ENCODE measurements at places on chromosomes 1 and 21. TPM values are rescaled to one million over a fixed set of nuclear protein-coding genes. Genes with fewer than 3 reads are reported as not detected.

The HSD11B1 gene
- total RNA-seq = not detected

The CACNA1S gene
- total RNA-seq = not detected

The CCSAP gene
- 17.8 TPM for total RNA-seq

The WASF2 gene
- 17.7 TPM for total RNA-seq

The RHEX gene
- not detected for total RNA-seq

DNA sequence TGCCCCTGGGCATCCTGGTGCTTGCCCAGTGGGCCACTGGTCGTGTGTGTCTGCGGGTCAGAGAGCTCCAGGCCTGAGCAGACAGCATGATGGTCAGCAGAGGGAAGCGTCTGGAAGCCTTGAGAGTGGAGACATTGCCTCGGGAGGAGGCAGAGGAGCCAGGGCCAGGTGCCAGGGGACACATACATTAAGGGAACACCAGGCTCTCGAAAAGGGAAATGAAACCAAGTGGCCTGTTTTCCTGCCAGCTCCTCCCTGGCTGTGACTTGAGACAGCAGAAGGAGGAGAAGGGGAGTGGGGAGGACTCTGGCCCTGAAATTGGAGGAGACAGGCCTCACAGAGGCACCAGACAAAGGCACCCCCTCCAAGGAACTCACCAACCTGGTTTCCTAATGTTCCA, 62.4 kb upstream of the LRP8 start:
- DNase-seq = no peak

GRCh38 chr1:196088541-196088940, 519.7 kb downstream of the KCNT2 start:
- no peak for DNase-seq

GRCh38 chr1:207861442-207862177, 49.3 kb downstream of the CD34 start:
- no peak for DNase-seq

DNA sequence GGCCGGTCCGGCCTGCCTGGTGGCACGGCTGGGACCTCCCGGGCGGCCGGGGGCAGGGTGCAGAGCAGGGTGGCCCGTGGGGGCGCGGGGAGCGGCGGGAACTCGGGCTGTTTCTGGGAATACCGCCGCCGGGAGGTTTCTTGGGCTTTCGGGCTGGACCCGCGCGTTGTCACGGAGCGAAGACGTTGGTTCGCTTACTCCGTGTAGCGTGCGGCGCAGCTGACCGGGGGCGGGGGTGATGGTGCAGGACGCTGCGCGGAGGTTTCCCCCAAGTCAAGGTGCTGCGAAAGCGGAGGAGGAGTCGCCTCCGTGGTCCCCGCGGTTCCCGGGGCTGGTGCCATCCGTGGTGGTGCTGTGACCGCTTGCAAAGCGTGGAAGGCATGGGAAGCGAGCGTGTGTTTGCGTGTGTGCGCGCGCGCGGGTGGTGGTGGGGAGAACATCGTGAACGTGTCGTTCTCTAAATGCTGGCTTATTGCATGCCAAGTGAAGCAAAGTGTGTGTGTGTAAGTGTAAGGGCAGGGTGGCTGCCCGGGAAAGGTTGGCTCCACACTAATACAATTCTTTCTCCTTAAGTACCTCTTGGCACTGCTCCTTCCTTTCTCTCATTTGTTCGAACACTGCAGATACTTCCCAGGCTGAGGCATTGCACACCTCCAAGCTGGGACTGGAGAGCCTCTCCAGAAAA, 1.1 kb downstream of the RYR2 start:
- DNase-seq = no peak

- no peak for DNase-seq
These were observed 483.4 kb downstream of the PLPP3 start for GRCh38 chr1:56095696-56096665.

DNA sequence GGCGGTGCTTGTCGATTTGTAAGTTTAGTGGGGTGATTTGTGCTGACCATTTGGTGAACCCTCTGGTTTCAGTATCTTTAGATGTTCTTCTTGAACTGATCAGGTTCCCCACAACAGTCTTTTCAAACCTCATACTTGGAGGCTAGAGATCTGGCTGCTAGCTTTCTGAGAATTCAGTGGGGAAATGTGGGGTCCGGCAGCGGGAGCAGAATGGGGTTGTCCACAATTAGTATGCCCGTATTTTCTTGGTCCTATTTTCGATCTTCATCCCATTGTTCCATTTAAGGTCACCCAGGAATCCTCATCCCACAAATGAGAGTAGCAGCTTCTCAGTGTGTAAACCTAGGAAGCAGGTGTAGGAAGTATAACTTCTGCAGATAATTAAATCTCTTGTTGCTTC, 10.3 kb upstream of the TPTE start:
- no peak for DNase-seq

DNA sequence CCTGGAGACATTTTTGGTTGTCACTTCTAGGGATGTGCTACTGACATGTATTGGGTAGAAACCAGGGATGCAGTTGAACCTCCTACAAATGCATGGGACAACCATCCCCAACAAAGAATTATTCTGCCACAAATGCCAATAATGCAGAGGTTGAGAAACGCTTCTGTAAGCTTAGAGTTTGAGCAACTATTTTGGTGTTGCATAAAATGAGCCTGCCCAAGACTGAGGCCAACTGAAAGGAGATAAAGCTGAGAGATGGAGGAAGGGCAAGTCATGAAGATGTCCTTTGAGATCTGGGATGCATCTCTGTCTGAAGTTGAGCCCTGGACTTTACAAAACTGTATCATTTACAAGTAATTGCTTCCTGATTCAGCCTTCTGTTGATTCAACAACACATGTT, 106.9 kb downstream of the KCNJ15 start:
- no peak for DNase-seq

DNA sequence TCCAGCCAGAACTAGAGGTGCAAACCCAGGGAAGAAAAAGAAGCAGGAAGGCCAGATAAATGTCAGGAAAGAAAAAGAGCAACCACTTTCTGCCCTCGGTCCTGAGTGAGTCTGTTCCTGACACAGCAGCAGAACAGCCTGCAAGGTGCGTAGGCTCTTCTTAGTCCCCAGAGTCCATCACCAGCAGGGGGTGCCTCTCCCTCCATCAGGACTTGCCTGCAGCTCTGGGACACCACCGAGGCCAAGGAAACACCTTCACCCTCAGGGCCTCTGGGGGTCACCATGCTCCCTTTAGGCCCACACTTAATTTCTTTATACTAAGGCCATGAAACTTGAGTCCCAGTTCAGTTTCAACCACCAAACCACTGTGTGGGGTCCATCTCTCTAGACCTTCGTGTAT, 43.7 kb upstream of the NFASC start:
- no peak for DNase-seq

DNA sequence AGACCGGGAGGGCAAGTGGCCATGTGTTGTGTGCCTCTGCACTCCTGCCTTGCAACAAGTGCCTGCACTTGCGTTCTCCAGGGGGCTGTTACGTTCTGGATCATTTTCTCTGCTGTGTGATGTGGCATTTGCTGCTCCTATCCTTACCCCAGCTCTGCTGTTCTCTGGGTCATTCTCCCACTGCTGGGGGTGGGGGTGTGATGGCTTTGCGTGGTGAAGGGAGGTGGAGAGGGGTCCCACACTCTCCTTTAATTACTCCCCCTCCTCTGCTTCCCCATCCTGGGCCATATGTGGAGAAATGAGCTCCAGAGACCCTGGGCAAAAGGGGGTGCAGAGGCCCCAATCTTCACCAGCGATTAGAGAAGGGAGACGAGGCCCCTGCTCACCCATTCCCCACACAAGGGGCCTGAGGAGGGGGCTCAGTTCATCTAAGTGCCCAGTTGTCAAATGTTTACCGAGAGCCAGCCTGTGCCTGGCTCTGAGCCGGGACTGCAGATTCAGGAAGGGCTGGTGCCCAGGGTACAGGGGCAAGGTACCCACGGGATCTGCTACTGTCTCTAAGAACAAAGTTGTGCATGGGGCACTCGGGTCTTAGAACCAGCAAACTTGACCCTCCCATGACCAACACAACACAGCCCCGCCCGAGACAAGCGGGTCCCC, 355.4 kb downstream of the PTPRU start:
- DNase-seq = no peak

DNA sequence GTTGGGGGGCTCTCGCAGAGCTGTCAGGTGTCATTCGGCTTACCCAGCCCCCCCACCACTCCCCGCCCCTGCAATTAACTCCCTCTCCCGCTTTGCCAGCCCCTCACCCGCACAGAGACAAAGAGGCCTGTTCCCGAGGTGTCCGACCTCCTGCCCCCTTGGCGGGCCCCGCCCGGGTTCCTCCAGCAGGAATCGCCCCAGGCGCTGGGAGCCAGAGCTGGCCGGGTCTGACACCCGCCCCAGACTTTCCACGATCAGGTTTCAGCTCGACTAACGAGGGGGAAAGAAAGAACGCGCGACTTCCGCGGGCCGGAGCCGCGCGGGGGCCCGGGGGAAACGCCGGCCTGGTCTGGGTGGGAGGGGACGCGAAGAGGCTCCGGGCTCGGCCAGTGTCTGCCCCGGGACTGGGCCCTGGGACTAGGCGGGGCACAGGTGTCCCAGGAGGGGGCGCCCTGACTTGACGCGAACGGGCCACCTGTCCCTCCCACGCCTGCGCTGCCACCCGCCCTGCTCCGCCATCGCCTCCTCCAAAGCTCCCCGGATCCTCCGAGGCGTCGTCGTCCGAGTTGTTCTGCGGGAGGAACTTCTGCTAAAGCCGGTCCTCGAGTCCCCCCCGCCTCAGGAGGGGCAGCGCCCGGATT, 36.4 kb upstream of the HHAT start:
- DNase-seq = peak; percentile 9

GRCh38 chr1:169271098-169271497, 96.5 kb downstream of the NME7 start:
- DNase-seq = no peak

DNA sequence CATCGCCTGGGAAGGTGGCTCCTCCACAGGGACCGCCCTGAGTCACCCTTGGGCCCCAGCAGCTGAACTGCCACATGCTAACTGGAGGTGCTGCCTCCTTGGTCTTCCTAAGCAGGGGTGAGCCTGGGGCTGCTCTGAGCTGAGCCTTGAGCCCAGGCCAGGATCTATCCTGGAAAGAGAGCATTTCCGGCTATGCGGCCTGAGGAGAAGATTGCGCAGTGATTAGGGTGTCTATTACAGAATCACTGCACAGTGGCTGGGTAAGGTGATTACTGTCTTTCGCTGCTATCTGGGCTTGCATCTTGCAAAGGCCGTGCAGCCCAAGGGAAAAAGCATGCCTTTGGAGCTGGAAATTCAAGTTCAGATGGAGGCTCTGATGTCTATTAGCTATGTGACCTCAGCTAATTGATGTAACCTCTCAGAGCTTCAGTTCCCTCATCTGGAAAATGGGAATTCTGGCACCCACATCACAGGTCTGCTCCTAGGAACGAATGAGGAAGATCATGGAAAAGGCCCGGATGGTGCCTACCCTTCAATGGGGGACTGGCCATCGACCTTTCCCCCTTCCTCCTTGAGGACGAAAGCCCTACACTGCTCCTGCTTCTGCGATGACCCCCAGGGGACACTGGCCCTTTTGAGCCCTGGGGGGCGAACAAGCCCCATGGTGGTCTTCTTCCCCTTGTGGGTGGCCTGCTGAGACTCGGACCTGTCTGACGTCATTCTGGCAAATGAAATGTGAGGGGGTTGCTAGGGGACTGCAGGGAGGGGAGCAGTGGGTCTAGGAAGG, 38.0 kb downstream of the GPR161 start:
- DNase-seq = no peak

GRCh38 chr1:172400722-172401105, 19.8 kb upstream of the C1orf105 start:
- no peak for DNase-seq

DNA sequence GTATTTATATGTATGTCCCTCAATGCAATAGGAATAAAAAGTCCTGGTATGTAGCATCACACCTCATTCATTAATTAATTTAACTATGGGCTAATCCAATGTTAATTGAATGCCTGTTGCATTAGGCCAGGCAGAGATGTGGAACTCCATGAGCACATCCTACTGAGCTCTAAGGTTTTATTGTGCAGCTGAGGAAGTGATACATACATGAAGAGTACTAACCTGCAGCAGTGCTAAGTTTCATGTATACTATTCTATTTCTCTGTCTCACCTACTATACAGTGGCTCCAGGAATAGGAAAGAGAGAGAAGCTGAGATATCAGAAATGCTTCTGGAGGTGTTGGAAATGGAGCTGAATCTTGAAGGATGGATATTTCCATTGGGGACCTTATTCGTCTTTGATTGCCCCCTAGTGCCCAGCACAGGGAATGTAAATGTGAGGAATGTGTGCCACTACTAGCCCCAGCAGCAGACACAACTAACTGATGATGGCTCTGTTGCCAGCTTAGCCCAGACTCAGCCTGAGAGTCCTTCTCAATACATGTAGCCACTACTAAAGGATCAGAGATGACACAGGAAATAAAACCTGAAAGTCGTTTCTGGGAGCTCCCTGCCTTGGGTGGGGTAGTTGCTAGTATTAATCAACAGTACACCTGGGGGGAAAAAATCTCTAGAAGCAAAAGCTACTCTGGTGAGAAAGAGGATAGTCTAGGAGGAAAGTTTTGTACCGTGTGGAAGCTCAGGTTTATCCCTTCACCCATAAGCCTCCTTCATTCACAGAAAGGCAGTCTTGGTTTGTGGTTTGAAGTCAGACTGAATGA, 173.3 kb upstream of the FOXD3 start:
- peak; percentile 27 for DNase-seq

- no peak for DNase-seq
These were observed 8.8 kb upstream of the ABCB10 start for GRCh38 chr1:229567109-229567868.

GRCh38 chr1:82449506-82450057, 648.8 kb downstream of the ADGRL2 start:
- DNase-seq = no peak

DNA sequence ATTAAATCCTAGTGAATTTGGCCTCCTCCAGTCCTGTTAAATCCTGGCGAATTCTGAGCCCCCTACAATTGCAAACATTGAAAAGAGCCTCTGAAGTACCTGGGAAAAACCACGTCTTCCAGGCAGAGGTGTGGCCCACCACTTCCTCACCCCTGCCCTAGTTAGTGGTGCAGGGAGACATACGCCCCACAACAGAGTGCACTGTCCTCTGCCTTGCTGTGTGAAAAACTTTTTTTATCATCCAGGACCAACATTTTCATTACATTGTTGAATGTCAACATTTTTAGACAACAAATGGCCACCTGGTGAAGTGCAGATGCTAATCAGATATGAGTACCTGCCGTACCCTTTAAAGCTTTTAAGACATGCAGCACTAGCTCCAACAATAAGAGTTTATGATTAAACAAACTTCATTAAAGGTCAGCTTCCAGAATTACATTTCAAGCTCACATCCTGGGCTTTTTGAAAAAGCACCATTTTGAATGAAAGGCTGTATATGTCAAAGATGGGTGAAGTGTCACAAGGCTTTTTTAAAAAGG, 13.6 kb upstream of the TMPRSS2 start:
- DNase-seq = no peak

DNA sequence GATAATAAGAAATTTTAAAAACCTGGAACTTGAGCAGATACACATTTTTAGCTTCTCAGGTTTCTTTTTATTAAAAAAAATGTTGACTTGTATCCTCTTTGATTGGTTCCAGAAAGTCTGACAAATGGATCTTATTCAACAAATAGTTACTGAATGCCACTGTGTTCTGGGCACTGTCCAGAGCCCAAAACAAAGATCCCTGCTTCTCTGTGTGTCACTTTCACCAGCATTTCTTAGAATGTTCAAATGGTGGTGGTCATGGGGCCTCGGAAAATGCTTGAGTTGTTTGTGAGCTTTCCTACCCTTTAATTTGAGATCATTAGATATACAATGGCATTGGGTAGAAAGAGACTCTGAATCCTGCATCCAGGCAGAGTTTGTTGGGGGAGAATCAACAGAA, 19.9 kb downstream of the ACTN2 start:
- DNase-seq = no peak

GRCh38 chr1:162284206-162284955, 92.3 kb downstream of the SPATA46 start:
- DNase-seq = no peak

GRCh38 chr21:23475281-23476219, 2131.7 kb downstream of the MRPL39 start:
- no peak for DNase-seq
